ENCODE measurements at places on chromosomes 12 and 14.
A peak's percentile ranks its signal among the peaks of the same experiment; 100 is the strongest.

- DNase-seq = no peak
These were observed 147.8 kb upstream of the KRR1 start for GRCh38 chr12:75658901-75659823.

DNA sequence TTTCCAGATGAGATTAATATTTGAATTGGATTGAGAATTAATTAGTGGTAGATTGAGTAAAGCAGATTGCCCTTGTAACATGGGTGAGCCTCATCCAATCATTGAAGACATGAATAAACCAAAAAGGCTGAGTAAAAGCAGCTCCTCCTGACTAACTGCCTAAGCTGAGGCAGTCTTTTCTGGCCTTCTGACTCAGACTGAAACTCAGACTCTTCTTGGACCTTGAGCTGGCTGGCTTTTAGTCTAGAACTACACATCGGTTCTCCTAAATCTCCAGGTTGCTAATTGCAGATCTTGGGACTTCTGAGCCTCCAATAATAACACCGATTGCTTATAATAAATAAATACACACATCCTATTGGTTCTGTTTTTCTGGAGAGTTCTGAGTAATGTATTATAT is 24.0 kb downstream of the FKBP11 start:
- no peak for DNase-seq

DNA sequence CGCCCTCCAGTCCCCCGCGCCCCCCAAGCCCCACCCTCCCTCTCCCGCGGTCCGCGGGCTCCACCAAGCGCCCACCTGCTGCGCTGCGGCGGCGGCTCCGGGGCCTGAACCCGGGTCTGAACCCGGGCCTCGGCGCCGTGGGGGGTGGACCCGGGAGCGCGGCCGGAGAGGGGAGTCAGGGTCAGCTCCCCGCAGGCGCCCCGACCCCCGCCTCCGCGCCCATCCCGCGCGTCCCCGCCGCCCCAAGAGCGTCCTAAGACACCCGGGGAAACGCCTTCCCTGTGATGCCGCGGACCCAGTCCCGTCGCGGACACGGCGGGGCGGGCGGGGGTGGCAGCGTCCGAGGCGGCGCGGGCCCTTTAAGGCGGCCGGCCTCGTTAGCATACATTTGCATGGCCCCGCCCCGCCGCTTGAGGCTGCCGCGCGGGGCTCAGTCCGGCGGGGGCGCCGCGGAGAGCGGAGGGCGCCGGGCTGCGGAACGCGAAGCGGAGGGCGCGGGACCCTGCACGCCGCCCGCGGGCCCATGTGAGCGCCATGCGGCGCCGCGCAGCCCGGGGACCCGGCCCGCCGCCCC is at the start of gene MMP17:
TSS of gene MMP17 (plus strand) at position 433 of the 574 bp plus-strand sequence. CDS start at position 535, 102 bp downstream.
- peak; percentile 69 for DNase-seq

GRCh38 chr12:3129301-3130056 is 52.3 kb downstream of the TSPAN9 start:
- DNase-seq = no peak

GRCh38 chr14:77988970-77989369 is 181.2 kb upstream of the NRXN3 start:
- DNase-seq = peak; percentile 68

- DNase-seq = no peak
These were observed 152.7 kb downstream of the CHST11 start for GRCh38 chr12:104609445-104609844.
